Coronary artery (tissue), 2 donors: ENCODE measurements at places on chromosomes 11 and 22.

- DNase-seq: no peak
These were observed 15.9 kb downstream of the LSP1 start for GRCh38 chr11:1868636-1869291.

DNA sequence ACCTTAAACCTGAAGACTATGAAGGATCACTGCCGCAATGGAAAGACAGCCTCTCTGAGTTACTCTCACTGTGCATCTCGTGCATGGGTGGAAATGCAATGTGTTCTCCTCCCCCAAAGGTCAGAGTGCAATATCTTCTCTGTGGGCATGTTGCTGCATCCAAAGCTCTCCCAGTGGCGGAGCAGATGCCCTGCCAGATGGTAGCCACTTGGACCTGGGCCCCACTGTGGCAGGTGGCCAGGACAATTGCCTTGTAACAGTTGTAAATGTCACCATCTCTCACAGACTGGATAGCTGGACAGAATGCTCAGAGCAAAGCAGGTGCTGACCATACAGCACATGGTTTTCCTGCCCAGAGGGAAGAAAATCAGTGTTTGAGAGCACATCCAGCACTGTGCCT is 542.0 kb downstream of the FAM181B start:
- no peak for DNase-seq

DNA sequence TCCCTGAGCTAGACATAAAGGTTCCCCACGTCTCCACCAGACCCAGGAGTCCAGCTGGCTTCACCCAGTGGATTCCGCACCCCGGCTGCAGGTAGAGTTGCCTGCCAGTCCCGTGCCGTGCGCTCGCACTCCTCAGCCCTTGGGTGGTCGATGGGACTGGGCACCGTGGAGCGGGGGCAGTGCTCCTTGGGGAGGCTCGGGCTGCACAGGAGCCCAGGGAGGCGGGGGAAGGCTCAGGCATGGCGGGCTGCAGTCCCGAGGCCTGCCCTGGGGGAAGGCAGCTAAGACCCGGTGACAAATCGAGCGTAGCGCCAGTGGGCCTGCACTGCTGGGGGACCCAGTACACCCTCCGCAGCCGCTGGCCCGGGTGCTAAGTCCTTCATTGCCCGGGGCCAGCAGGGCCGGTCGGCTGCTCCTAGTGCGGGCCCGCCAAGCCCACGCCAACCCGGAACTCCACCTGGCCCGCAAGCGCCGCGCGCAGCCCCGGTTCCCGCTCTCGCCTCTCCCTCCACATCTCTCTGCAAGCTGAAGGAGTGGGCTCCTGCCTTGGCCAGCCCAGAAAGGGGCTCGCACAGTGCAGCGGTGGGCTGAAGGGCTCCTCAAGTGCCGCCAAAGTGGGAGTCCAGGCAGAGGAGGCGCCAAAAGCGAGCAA is 9.5 kb upstream of the TREH start:
- no peak for DNase-seq

- DNase-seq: no peak
These were observed 9.6 kb upstream of the MYH9 start for GRCh38 chr22:36397131-36398093.

DNA sequence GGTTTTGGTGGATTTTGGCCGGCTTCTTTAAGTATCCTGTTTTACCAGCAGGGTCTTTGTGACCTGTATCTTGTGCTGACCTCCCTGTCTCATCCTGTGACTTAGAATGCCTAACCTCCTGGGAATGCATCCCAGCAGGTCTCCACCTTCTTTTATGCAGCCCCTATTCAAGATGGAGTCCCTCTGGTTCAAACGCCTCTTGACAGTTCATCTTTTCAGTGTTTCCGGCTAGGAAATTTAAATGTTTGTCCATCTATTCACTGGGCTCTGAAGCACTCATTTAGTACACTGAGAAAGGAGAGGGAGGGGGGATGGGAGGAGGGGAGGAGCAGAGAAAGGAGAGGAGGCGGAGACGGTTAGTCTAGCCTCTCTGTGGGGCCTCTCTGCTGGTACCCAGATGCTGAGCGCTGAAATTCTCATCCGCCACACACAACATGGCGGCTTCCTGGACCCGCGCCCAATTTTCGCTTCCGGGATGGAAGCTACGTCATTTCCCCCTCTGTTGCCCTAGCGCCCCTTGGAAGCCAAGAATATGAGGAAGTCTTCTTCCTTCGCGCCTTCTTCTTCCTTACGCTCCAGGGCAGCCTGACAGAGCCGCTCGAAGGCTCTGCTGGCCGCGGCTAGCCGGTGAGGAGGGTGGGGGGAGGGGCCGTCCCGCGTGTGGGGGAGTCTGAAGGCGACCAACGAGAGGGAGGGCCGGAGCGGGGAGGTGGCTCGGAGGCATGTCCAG is 69.0 kb upstream of the SYT13 start:
- DNase-seq: peak; percentile 89

DNA sequence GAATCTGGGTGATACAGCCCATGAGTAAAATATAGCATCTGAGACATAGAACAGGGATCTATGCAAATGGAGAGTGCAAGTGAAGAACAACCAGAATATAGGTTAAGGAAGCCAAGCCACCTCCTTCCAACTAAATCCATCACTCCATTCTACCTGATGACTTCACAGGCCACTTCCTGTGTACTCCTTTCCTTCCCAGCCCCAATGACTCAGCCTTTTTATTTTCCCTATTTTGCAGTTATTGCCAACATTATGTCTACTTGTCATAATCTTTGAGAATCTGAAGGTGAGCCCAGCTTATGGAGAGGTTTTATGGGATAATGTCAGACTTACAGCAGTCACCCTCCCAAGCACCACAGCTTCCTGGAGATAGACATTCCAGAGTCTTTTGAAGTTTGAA is 1.4 kb upstream of the OR52M1 start:
- DNase-seq: no peak

GRCh38 chr22:22129387-22129786 is 115.2 kb upstream of the VPREB1 start:
- DNase-seq: no peak
